Right forelimb (tissue), 1 donor: ENCODE measurements at places on chromosomes 3 and 15.

DNA sequence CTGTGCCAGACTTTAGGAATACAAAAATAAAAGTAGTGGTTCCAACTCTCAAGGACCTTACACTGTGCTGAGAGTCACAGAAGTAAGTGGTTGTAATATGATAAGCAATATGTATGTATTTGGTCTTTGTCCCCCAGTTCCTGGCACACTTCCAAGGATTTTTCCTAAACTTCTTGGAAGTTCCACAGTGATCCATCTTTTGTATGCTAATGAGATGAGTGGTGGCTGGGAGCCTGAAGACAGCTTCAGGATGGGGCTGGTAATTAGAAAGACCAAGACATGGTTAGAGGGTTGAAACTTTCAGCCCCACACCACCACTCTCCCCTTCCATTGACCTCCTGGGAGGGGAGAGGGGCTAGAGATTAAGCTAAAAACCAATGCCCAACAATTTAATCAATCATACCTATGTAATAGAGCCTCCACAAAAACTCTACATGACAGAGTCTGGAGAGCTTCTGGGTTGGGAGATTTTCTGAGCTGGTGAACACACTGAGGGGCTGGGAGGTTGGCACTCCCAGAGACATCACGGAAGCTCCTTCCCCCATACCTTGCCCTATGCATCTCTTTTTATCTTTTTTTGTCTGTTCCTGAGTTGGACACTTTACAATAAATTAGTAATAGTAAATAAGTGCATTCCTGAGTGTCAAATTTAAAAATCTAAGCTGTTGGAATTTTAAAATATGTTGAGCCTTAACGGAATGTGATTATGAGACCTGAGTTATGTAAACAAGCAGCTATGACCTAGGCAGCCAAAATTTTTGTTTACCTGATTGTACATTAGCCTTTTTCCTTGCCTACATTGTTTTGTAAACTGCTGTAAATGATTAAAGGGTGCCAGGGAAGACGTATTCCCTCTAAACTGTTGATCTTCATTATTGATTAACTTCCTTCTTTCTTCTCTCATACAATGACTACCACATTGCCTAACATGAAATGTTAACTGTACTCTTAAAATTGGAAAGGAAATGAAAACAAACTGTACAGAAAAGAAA, 24.3 kb downstream of the CD200R1L start:
- DNase-seq: no peak

DNA sequence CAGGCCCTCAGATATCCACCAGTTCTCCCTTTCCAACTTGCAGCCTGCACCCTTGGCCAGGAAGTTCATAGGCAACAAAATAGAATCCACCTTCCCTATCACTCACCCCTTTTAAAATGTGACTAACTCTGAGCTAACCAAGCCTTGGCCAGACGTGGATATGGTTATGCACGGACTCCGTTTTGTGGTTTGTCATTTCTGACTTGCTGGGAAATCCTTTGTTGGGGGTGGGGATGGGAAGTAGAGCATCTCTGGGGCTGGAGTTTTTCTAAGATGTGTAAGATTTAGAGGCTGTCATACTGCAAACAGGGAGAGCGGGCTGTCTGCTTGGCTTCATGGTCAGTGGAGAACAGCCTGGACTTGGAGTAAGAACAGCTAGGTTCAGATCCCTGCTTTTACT, 62.6 kb downstream of the SMAD3 start:
- no peak for DNase-seq

GRCh38 chr3:57985176-57985983, 22.8 kb upstream of the FLNB start:
- no peak for DNase-seq

DNA sequence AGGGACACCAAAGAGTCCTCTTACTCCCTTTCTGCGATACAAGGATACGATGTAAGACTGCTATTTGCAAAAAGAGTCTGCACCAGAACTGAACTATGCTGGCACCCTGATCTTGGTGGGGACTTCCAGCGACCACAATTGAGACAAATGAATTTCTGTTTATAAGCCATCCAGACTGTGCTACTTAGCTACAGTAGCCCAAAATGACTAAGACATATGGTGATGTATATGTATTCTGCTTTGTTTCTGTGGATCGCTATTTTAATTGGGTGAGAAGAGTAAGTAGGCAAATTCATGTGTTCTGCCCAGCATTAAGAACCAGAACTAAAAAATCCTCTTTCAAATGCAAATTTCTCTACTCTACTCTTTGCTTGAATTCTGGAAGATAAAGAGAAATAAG, 720.9 kb downstream of the DIPK2A start:
- no peak for DNase-seq

DNA sequence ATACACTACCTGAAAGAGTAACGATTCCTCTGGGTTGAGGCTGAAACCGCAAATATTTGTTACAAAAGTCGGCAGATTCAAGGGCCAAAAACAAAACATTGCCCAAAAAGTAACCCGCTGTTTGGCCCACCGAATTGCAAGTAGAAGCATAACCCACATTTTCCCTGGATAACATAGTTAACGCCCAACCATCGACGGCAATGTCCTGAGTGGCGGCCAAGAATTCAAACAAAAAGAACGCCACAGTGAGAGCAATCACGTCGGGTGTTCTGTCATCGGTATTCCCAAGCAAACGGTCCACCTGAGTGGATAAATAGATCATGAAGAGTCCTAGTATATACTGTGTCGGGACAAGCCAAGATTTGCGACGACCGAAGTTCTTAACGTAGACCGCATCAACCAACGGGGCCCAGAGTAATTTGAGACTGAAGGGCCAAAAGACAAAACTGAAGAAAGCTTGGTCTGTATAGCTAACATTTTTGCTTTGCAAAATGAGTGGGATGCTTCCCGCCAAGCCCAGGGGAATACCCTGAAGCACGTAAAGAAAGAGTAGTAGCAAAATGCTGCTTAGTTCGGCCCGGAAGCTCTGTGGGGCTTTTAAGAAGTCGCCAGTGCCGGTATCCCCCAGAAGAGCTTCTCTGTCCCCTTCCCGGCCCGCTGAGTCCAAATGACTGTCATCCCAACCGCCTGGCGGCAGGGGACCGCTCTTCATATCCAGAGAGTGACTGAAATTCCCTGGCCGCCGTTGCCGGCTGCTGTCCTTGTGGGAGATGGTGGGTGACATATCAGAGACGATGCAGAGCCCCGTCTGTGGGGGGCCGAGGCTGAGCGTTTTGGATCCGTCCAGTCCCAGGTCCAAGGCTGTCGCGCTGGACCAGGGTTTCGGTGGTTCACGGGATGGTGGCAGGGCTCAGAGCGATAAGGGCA, 750 bp downstream of the SLC33A1 start:
- DNase-seq: no peak
